Stimulated activated CD4-positive, alpha-beta T cell treated with anti-CD3 and anti-CD28 coated beads, Interleukin-4, amount 100 ng/mL, for 1 hour (primary cell): ENCODE measurements at places on chromosomes 3 and 15.

DNA sequence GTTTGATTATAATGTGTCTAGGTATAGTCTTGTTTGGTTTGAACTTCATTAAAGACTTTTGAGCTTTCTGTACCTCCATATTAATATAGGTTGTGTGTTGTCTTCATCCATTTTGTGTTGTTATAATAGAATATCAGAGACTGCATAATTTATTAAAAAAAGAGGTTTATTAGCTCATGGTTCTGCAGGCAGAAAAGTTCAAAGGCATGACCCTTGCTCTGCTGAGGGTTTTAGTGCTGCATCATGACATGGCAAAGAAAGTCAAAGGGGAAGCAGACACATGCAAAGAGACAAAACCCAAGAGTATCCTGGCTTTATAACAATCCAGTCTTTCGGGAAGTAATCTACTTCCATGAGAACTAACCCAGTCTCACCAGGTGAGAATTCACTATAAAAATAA, 358.2 kb downstream of the EDEM1 start:
- no peak for DNase-seq

- DNase-seq, result no peak
Measured at GRCh38 chr3:16477521-16477920, 36.0 kb downstream of the RFTN1 start.

DNA sequence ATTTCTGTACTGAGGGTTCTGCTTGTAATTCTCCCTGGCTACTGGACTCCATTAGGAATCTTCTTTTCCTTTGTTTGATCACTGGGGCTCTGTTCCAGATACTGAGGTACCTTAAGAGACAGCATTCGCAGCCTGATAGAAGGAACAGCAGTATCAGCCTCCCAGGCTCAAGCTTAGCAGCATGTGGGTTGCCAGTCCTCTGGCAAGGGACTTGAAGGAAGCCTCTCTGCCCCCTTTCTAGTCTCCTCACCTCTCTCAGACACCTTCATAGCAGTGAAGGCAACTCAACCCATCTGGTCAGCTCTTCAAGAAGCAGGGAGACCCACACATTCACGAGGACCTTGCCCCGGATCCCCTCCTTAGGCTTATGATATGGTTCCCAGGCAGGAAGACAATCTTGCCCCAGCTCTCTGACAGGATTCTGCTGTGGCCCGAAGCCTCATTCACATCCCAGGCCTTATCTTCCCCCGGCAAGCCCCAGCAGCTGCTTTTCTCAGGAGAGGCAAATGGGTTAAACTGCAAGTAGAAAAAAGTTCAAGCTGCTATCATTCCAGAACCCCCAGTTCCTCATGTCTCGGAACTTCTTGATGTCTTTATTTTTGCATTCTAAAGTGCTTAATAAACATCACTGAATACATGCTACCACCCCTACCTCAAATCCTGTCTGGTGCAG, 153.1 kb downstream of the LIPC start:
- no peak for DNase-seq

- DNase-seq, result no peak
Measured at GRCh38 chr15:27878841-27879240, 220.3 kb downstream of the OCA2 start.

- DNase-seq, result no peak
Measured at GRCh38 chr15:36067483-36068274, 511.7 kb upstream of the CDIN1 start.

DNA sequence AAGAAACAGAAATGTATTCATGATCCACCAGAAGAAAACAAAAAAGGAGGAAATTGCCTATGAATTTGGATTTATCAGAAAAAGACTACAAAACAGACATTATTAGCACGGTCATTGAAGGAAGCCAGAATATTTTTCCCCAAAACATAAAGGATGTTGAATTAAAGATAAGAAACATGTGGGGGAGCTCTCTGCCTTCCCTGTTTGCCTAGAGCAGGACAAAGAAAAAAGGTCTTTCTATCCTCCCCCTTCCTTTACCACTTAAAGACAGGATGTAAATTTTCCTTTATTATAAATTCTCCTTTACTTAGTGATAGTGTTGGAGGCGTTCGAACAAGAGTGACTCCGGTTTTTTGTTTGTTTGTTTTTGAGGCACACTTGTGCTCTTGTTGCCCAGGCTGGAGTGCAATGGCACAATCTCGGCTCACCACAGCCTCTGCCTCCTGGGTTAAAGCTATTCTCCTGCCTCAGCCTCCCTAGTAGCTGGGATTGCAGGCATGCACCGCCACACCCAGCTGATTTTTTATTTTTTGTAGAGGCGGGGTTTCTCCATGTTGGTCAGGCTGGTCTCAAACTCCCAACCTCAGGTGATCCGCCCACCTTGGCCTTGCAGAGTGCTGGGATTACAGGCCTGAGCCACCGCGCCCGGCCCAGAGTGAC, 14.9 kb upstream of the RPN1 start:
- no peak for DNase-seq

DNA sequence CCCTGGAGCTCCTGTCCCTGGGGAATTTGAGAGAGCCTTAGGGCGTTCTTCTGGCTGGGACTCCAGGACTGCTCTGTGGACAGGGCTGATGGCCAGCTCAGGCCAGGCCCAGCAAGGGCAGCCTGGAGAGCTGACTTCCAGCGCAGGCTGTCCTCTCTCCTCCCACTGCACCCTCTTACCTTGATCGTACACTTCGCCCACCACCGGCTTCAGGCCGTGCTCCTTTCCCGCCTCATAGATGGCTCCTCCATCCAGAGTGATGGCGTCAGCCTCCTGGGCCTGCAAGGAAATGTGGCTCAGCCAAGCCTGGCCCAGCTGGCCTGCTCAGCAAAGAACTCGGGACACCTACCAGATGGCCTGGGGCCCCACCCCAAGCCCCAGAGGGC, 3.1 kb downstream of the MELTF start:
- DNase-seq, result no peak

GRCh38 chr3:16467393-16467792, 46.1 kb downstream of the RFTN1 start:
- peak; percentile 53 for DNase-seq

GRCh38 chr3:128322030-128323022, 144.4 kb downstream of the DNAJB8 start:
- DNase-seq, result peak; percentile 51

DNA sequence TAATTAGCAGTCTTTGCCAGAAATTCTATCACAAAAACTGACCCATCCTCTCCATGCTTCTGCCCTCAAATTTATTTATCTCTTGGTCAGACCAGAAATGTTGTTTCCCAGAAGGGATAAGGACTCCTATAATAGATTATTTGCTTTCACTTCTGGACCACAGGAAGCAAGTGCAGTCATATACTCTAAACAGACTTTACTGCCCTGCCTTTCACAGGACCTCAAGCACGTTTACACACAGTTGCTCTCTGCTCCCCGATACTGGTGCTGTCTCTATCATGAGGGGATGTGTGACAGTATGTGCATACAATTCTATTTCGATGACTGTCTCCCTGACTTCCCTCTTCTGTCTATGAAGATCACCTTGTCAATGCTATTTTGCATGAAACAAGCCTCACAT, 205.5 kb upstream of the TGFBR2 start:
- no peak for DNase-seq

DNA sequence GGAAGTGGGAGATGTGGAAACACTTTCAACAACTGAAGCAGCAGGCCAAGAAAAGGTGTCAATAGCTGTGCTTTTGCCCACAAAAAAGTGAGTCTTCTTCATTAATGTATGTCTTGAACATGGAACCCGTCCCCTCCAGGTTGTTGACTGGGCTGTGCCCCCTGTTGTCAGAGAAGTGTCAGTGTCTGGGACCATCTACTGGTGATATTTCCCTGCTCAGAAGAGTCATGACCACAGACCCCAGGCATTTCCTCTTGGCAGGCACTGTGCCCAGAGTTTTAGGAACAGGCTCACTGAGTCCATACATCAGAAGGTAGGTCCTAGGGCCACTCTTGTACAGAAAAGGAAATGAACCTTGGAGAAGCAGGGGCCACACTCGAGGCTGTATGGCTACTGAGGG, 54.8 kb upstream of the LARS2 start:
- no peak for DNase-seq

GRCh38 chr3:70737666-70738290, 425.3 kb upstream of the MDFIC2 start:
- no peak for DNase-seq

GRCh38 chr15:58409861-58410260, 21.9 kb upstream of the LIPC start:
- no peak for DNase-seq

- no peak for DNase-seq
Measured at GRCh38 chr3:127099982-127100381, 92.9 kb upstream of the PRR23E start.

DNA sequence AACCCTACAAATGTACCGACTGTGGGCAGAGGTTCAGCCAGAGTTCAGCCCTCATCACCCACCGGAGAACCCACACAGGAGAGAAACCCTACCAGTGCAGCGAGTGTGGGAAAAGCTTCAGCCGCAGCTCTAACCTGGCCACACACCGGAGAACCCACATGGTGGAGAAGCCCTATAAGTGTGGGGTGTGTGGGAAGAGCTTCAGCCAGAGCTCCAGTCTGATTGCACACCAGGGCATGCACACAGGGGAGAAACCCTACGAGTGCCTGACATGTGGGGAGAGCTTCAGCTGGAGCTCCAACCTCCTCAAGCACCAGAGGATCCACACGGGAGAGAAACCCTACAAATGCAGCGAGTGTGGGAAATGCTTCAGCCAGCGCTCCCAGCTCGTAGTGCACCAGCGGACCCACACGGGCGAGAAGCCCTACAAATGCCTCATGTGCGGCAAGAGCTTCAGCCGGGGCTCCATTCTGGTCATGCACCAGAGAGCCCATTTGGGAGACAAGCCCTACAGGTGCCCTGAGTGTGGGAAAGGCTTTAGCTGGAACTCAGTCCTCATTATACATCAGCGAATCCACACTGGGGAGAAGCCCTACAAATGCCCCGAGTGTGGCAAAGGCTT, 20.7 kb downstream of the ZSCAN2 start:
- no peak for DNase-seq

- no peak for DNase-seq
Measured at GRCh38 chr3:38985981-38986380, 65.8 kb downstream of the SCN11A start.

- no peak for DNase-seq
Measured at GRCh38 chr15:36498401-36498800, 81.0 kb upstream of the CDIN1 start.

DNA sequence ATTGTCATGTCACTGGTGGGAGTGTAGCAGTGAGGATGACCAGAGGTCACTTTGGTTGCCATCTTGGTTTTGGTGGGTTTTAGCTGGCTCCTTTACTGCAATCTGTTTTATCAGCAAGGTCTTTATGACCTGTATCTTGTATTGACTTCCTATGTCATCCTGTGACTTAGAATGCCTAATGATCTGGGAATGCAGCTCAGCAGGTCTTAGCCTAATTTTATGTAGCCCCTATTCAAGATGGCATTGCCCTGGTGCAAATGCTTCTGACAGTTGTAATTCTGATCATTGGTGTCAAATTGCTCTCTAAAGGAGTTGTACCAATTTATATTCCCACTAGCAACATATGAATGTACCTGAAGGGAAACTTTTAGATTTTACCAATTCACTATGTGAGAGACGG, 74.4 kb downstream of the STRIT1 start:
- no peak for DNase-seq

GRCh38 chr3:42651248-42652091, 2.0 kb upstream of the ZBTB47 start:
- no peak for DNase-seq

DNA sequence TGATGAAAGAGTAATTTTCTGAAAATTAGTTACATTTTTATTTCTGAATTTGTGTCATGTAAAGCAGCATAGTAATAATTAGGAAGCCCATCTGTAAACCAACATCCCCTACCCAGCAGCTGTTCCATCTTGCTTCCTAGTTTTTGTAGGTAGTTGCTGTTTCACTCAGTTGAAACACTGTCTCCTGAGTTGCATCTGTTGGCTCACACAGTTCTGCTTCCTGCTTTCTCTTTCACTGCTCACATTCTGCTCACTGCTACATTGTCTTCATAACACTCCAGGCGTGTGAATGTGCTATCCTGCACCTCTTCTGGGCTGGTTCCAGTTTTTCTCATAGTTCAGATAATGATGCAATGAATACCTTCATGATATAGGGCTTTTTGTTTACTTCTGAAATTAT, 123.4 kb downstream of the EPHB1 start:
- DNase-seq, result no peak
